ENCODE measurements at places on chromosomes 16 and 17.

GRCh38 chr17:64110379-64111152, 19.4 kb downstream of the ERN1 start:
- DNase-seq, result peak; percentile 76

DNA sequence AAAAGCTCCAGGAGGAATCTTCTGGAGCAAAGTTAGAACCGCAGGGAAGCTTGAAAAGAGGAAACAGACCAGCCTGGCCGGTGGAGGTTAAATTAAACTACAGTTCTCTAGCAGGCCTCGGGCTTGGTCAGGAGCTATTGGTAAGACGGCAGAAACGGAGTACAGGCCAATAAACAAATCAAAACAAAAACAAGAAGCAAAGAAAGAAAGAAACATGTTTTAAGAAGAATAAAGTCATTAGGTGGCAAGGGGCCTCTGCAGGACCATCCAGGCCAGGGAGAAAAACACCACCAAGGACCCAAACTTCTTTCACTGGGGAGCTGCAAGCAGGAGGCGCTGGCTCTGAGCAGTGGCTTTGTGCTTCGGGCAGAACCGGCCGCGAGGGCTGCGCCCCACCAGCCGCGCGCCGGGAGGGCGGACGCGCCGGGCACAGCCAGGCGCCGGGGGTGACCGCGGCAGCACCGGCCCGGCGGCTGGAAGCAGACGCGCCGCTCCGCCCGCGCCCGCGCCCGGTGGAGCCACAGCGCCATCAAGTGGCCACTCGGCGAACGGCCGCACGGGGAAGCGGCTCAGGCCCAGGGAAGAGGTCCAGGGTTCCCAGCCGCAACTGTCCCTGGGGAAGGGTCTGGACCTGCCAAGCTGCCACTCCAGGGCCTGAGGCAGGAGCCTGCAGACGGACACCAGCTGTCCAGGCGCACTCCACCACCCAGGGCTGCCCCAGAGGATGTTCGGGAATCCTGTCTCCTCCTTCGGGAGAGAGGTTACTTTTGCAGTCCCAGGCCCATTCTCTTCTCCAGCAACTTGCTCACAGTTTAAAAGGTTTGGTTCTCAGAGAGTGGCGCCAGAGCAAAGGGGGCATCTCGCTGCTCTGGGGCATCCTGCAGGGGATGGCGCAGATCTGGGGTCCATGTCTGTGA, 419.4 kb downstream of the SOX9 start:
- peak; percentile 62 for DNase-seq

DNA sequence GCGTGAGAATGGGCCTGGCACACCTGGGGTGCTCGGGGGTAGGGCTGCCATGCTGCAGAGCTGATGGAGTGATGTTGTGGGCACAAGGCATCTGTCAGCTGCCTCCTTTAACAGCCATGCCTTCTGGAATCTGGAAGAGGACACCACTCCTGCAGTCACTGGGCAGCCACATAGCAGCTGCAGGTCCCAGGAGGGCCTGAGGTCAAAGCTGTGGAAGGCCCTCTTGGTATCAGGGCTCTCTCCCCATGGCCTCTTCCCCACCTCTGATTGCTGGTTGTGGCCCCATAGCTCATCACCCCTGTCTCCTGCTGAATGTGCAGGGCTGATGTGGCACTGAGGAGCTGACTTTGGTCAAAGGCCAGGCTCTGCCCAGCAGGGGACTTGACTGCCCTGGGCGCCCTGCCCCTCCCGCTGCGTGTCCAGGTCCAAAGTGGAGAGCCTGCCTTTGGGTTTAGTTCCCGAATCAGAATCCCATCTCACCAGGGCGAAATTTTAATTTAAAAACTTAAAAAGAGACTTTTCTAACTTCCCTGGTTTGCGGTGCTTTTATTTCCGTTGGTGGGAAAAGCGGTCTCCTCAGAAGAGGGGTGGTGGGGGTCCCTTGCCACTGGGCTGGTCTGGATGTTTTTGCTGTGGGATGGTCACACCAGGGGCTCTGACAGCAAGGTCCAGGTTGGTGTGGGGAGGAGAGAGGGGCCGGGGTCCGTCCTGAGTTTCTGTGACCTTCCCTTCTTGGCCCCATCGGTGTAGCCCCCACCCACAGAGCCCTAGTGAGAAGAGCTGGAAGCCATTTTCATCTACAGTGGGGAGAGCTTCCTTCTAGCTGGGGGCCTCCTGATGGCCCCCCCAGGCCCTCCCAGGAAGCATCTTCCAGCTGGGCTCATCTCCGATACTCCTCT, 5.9 kb downstream of the UBALD2 start:
- DNase-seq, result no peak

DNA sequence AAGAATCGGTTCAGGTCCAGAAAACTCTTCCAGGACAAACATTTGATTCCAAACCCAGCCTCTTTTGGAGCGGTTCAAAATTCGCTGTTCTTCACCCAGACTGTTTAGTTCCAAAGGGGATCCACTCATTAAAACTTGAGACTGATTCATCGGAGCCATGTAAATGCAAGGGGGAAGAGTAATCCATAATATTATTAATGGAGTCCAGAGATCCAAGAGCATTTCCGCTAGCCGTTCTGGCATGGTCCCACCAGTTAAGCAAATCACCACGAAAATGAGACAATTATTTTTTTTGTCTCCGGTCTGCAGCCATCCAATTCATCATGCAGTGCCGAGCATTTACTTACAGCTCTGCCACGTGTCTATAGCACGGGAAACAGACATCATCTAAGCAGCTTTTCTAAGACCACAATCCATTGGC, 15.1 kb downstream of the CDH8 start:
- DNase-seq, result no peak

DNA sequence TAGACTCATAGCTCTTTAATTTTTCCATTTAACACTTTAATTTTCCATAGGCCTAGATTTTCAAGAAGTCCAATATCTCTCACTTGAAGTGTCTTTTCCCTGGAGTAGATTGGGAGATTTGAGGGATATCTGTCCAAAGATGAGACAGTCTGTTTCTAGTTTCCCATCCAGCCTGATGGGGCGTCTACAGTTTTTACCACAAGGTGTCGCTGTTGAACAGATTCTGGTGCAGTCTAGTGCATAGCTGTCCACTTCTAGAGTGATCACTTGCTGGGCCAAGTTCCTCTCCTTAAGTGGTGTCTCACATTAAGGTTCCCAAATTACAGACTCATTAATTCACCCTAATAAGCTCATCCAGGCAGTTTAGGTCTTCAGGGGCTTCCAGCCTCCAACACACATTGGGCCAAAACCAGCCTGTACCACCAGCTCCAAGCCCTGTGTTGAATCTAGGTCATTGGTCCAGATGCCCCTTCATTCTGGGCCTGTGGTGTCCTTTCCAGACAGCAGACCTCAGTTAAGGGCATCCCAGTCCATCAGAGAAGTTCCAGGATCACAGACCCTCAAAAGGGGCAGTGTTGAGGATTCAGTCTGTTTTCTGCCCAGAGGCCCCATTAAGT, 9.4 kb downstream of the SNX20 start:
- DNase-seq, result peak; percentile 72

- DNase-seq, result no peak
Observed at GRCh38 chr17:80942423-80943345, 49.0 kb upstream of the CHMP6 start.

DNA sequence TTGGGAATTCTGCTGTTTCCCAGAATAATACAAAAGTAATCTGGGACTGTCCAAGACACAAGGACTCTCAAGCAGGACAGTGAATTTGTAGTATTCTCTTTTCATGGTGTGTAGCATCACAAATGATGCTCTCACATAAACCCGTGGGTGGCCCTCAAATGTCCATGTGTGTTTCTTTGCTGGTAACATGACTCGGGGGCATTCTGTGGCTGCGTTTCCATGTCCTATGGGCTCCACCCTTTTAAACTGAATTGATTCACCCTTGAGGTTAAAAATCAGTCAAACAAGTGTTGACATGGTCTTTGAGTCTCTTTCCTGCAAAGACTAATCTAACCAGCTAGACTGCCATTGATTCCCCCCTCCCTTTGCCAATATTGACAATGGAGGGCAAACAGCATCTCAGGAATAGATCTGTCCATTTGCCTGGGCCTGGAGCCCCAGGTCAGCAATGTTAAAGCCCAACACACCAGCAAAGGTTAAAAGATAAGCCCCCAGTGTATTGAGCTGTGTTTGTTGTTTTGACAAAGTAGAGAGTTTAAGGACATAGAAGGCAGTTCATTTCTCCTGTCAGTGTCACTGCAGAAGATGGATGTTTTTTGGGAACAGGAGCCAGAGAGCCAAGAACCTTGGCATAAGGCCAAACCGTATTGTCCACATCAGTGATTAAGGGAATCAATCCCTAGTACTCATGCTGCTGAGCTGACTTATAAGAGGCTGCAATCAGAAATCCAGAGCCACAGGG, 117.1 kb upstream of the COX10 start:
- DNase-seq, result no peak

- peak; percentile 6 for DNase-seq
Observed at GRCh38 chr16:27920391-27920891, 143.1 kb downstream of the GSG1L start.

- DNase-seq, result no peak
Observed at GRCh38 chr16:14331020-14331419, 259.9 kb downstream of the MRTFB start.

DNA sequence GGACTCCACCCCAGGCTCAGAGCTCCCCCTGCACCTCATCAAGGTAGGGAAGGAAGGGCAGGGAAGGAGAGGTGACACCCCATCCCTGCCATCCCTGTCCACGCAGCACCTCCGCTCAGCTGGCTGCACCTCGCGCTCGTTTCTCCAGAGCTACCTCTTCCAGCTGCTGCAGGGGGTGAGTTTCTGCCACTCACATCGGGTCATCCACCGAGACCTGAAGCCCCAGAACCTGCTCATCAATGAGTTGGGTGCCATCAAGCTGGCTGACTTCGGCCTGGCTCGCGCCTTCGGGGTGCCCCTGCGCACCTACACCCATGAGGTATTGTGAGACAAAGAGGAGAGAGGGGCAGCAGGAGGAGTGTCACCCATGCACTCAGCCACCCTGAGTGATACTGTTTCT, 1.4 kb downstream of the CDK3 start:
- no peak for DNase-seq

DNA sequence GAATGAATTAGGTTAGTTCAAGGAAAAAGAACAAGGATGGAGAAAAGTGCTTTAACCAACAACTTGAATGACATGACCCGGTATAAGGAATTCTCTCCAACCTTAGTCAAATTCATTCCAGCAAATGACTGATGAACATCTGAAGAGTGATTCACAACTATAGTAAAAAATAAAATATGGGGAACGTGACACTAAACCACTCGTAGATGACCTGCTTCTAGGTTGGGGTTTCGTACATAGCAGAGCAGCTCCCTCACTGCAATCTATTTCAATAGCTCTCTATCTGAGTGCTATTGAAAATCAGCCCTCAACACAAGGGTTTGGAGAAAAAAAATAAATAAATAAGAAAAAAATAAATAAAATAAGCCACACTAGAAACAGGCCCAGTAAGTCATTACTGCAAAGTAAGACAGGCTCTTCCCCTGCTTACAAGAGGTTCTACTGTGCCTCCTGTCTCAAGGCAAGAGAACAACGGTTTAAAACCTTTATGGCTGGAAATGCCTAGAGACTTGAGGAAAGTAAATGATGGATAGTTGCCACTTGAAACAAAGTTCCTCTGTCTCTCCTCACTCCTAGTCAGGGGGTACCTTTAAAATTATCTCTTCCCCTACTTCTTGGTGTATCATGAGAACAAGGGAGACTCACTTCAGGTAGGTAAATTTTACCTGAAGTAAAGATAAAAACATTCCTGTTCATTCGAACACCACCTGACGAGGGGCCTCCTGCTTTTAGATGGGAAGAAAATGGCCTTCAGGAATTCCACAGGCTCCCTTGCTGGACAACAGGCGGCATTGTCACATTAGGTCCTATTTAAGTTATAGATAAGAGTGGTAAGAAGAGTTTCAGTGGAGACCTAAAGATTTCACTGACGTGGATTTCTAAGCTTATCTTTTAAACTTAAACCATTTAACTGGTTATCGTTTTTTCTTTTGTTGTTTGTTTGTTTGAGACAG, 20.5 kb downstream of the COG7 start:
- DNase-seq, result no peak

GRCh38 chr16:69127966-69128510, 4.3 kb downstream of the CHTF8 start:
- DNase-seq, result no peak

- no peak for DNase-seq
Observed at GRCh38 chr16:89067677-89068443, 25.8 kb upstream of the ACSF3 start.

DNA sequence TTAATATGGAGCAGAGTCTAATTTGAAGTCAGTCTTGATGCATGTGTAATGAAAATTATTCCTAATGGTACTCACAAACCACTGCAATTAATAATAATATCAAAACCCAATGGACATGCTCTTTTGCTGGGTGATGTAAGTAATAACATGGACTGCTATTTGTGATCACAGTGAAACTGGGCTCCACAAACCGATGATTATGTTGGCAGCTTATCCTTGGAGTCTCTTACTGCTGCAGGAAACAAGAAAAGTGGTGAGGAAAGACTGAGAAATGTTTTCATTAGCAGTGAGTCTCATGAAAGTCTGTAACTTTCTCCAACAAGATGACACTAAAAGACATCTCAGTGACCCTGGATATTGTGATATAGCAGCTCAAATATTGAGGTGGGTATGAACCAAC, 45.2 kb downstream of the TMEM100 start:
- DNase-seq, result no peak

DNA sequence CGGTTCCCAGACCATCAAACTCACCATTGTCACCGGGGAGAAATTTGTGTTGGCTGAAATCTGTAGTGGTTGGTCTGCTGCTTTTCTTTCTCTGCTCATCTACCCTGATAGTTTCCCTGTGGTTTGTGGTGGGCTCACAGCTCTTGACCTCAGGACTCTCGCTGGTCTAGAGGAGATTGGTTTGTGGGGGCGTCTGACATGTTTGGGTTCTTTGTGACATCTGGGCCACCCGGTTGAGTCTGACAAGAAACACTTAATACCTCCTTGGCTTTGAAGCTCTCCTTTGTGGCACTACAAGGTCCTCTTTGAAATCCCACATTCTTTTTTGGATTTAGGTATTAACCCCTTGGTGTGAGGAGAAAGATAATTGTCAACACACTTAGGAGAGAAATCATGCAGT, 662.0 kb downstream of the WWOX start:
- DNase-seq, result no peak

- peak; percentile 91 for DNase-seq
Observed at GRCh38 chr17:79970576-79971068, 65.0 kb downstream of the TBC1D16 start.

DNA sequence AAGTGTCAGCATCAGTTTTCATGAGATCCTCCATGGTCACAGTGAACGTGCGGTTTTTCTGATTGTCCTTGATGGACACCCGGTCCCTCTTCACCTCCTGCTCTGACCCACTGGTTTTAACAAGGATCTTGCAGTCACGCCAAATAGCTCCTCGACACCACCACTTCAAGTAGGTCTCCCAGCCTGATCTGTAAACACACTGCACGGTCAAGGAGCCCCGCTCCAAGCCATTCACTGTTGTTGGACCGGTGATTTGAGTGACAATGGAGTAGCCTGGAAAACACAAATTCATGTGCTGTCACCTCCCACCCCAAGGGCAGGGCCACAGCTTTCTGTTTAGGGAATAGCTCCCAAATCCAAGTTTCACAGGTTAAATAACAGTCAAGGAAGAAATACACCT, 8.2 kb downstream of the CD300LF start:
- no peak for DNase-seq

Measured in hematopoietic multipotent progenitor cell treated with erythropoietin and hydrocortisone succinate and interleukin-3 and kit ligand, for 6 days (in vitro differentiated cells).